Pancreas (tissue), 10 donors: ENCODE measurements at places on chromosomes 5 and 9. TPM values are rescaled to one million over a fixed set of nuclear protein-coding genes. Genes with fewer than 3 reads are reported as not detected.

Gene IL33
- total RNA-seq: 5.7 TPM

Gene CAMK4
- total RNA-seq: 0.75 TPM

Gene SEMA6A
- 9.2 TPM for total RNA-seq

Gene TMC1
- total RNA-seq: not detected

DNA sequence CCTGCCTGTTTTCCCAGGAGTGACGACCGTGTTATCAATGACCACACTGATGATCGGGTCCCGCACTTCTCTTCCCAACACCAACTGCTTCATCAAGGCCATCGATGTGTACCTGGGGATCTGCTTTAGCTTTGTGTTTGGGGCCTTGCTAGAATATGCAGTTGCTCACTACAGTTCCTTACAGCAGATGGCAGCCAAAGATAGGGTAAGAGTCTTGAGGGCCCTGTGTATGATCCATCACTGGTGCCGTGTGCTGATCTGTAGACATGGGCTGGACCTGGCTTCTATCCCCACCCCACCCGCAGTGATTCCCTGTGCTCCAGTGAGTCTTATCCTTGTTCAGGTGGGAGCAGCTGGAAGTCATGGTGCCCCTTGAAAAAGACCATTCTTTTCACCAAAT is 26.0 kb downstream of the GABRP start:
- no peak overlapping the region for H3K27ac ChIP-seq
- H3K36me3 ChIP-seq: no peaks in the 10 kb centered on the region
- H3K4me3 ChIP-seq: no peak overlapping the region
- DNase-seq: peak; percentile 33
- H3K27me3 ChIP-seq: no peaks in the 10 kb centered on the region
- H3K4me1 ChIP-seq: no peaks in the 10 kb centered on the region

- H3K36me3 ChIP-seq: no peaks in the 10 kb centered on the region
- DNase-seq: no peak
- H3K27me3 ChIP-seq: peaks cover 8% of the 10 kb centered on the region
- H3K4me1 ChIP-seq: no peaks in the 10 kb centered on the region
Observed at GRCh38 chr5:54988218-54988617, 2.8 kb upstream of the ESM1 start.

- no peaks in the 10 kb centered on the region for H3K4me1 ChIP-seq
- peak; percentile 30 for DNase-seq
- H3K36me3 ChIP-seq: no peaks in the 10 kb centered on the region
- H3K27me3 ChIP-seq: no peaks in the 10 kb centered on the region
Observed at GRCh38 chr5:15105799-15106393, 234.3 kb upstream of the ANKH start.

- H3K27ac ChIP-seq: no peak overlapping the region
- H3K36me3 ChIP-seq: no peaks in the 10 kb centered on the region
- H3K4me1 ChIP-seq: no peaks in the 10 kb centered on the region
- no peak overlapping the region for H3K4me3 ChIP-seq
Observed at GRCh38 chr5:57324861-57325260, 151.0 kb downstream of the GPBP1 start.

GRCh38 chr5:944992-945685 is 52.5 kb downstream of the TRIP13 start:
- H3K4me1 ChIP-seq: no peaks in the 10 kb centered on the region
- no peak overlapping the region for H3K4me3 ChIP-seq
- no peaks in the 10 kb centered on the region for H3K27me3 ChIP-seq
- no peak for DNase-seq
- no peaks in the 10 kb centered on the region for H3K36me3 ChIP-seq

DNA sequence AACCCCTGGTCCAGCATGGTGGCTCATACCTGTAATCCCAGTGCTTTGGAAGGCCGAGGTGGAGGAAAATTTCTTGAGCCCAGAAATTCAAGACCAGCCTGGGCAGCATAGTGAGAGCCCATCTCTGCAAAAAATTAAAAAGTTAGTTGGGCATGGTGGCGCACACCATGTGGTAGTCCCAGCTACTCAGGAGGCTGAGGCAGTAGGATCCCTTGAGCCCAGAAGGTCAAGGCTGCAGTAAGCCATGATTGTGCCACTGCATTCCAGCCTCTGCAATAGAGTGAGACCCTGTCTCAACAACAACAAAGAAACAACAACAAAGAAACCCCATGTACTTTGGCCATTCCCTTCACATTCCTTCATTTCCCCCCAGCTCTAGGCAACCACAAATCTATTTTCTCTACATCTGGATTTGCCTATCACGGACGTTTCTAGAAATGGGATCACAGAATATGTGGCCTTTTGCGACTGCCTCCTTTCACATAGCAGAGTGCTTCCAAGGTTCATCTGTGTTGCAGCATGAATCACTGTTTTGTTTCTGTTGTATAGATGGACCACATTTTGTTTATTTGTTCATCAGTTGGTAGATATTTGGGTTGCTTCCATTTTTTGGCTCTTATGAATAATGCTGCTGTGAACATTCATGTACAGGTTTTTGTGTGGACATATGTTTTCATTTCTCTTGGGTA is 17.9 kb downstream of the MIGA2 start:
- no peak overlapping the region for H3K4me3 ChIP-seq
- H3K36me3 ChIP-seq: peaks cover 11% of the 10 kb centered on the region
- no peak overlapping the region for H3K27ac ChIP-seq
- no peak for DNase-seq
- peaks cover 7% of the 10 kb centered on the region for H3K4me1 ChIP-seq

- DNase-seq: no peak
- no peak overlapping the region for H3K4me3 ChIP-seq
- H3K36me3 ChIP-seq: peaks cover 4% of the 10 kb centered on the region
- peaks cover 5% of the 10 kb centered on the region for H3K4me1 ChIP-seq
- H3K27me3 ChIP-seq: no peaks in the 10 kb centered on the region
Observed at GRCh38 chr5:16871746-16872339, 64.2 kb downstream of the MYO10 start.

GRCh38 chr5:126525630-126526245 is 69.3 kb downstream of the ALDH7A1 start:
- no peaks in the 10 kb centered on the region for H3K36me3 ChIP-seq
- H3K4me1 ChIP-seq: peaks cover 4% of the 10 kb centered on the region
- no peak overlapping the region for H3K4me3 ChIP-seq

GRCh38 chr5:177542816-177543465 is 11.4 kb downstream of the FAM193B start:
- no peak overlapping the region for H3K27ac ChIP-seq
- no peaks in the 10 kb centered on the region for H3K36me3 ChIP-seq
- DNase-seq: no peak
- no peaks in the 10 kb centered on the region for H3K27me3 ChIP-seq
- no peak overlapping the region for H3K4me3 ChIP-seq

DNA sequence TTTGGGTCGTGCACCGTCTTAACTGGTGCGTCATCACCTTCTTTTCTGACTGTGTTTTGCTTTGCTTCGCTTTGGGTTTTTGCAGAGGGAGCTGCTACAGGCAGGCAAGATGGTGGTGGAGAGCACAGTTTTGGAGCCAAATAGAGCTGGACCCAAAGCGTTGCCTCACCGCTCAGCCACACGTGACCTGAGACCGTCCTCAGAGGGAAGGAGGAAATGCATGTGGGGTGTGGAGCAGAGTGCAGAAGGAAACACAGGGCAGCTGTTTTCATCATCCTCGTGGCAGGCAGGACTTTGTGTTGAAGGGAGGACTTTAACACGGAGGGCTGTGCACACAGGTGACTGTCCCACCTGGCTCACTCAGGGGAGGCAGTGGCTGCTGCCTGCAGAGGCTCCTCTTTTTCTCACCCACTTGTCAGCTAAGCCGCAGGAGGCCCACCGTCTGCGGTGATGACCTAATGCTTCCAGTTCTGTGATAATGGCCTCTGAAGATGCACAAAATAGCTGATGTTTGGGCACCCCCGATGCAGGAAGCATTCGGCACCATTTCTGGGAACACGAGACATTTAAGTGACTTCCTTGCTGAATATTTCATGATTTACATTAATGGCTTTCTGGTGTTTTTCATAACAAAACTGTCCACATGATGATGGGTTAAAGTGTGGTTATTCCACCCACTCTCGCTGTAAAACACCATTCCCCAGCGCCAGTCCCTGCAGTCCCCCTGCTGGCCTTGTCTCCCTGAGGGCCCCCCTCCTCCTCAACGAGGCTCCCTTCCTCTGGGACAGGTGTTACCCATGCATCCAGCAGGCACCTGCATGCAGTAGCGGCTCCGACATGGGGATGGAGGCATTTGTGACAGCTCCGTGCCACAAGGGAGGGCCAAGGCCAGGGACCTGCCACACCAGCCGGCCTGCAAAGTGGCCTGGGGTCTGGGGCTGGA is 12.4 kb upstream of the UBAC1 start:
- no peak overlapping the region for H3K27ac ChIP-seq
- H3K4me3 ChIP-seq: no peak overlapping the region
- H3K36me3 ChIP-seq: no peaks in the 10 kb centered on the region
- H3K27me3 ChIP-seq: no peaks in the 10 kb centered on the region
- H3K4me1 ChIP-seq: no peaks in the 10 kb centered on the region
